ENCODE measurements at places on chromosomes 13 and 19. TPM values are rescaled to one million over a fixed set of nuclear protein-coding genes. Genes with fewer than 3 reads are reported as not detected.

DNA sequence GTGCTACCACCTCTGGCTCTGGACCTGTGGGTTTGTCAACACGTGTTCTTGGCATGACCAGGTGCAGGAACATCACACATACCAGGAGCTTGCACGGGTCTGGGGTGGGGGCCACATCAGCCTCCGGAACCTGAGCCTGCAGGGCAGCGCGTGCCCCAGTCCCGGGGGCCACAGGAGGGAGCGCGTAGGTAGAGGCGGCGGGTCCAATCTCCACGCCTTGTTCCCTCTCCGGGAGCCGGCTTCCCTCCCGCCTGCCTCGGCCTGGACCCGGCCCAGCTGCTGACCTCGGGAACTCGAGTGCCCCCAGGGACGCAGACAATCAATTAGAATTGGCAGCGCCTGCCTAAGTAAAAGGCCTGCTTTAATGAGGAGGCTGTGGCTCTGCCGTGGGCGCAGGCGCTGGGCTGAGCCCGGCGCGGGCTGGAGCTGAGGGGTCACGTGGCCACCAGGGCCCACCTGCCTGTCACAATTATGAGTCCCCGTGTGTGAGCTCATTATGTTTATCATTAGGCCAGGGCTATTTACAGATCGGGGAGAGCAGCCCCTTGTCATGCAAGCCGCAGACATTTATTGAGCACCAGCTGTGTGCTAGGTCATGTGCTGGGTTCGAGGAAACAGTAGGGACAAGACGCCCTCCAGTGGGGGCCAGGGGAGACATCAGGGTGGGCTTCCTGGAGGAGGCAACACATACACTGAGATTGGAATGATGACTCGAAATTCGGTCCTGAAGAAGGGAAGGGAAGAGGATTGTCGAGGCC is 32.2 kb upstream of the TNFAIP8L1 start:
- DNase-seq: no peak

DNA sequence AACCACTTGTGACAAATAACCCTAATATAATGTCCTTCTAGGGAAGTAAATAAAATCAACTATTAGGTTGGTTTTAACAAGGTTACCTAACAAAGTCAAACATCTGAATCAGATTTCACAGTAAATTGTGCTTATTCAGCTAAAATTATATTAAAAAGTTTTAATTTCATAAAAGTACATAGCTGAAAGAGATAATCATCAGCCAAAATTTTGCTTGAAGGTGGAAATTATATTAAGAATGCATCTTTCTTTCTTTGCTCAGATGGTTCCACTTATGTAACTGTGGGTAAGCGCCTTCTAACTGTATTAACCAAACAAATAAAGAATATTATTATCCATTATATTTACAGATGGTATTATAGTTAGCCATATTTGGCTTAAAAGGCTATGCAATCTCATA is 2840.3 kb upstream of the PCDH20 start:
- no peak for DNase-seq

Gene CEACAM16
- not detected for total RNA-seq

DNA sequence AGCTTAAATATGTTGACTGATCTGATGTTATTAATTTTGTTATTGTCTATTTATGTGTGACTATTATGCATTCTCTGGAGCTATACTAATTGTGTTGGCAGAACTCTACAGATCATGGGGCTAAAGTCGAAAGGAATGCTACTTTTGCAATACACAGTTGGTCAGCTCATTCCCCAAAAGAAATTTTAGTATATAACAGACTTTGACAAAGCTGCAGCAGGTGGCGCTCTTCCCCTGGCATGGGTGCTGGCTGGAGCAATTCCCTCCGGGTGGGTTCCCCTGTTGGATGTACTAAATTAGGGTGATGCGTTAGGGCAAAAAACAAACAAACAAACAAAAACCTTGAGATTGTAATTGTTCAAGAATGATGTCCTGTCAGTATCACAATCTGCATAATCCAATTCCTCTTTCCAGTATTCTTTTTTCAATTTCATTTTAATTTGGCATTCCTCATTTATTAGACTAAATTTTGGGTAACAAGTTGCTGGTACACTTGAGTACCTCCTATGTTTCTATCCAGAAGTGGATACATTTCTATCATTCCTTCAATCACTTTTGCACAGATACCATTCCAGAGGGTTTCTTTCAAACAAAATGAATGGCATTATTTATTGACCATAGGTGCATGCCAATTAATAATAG is 322.8 kb upstream of the EDNRB start:
- DNase-seq: no peak

GRCh38 chr19:47357788-47358680 is 8.9 kb downstream of the DHX34 start:
- no peak for DNase-seq

Measured in naive thymus-derived CD4-positive, alpha-beta T cell (primary cell).